Lower lobe of right lung (tissue), 2 donors: ENCODE measurements at places on chromosomes 6 and 20. TPM values are rescaled to one million over a fixed set of nuclear protein-coding genes. Genes with fewer than 3 reads are reported as not detected.

GRCh38 chr6:154197196-154197860 lies 158.3 kb downstream of the OPRM1 start:
- no peak for DNase-seq

- DNase-seq, result no peak
These were observed 32.7 kb downstream of the ACSS1 start for GRCh38 chr20:25025091-25025861.

The ASIP gene
- total RNA-seq, result not detected

- DNase-seq, result peak; percentile 55
These were observed 802.9 kb downstream of the MAFB start for GRCh38 chr20:39885975-39886649.

GRCh38 chr20:50120935-50121693 lies 8.2 kb upstream of the UBE2V1 start:
- DNase-seq, result peak; percentile 63

The RBCK1 gene
- total RNA-seq, result 95.7 TPM

The ADGRF1 gene
- total RNA-seq, result 9.9 TPM

DNA sequence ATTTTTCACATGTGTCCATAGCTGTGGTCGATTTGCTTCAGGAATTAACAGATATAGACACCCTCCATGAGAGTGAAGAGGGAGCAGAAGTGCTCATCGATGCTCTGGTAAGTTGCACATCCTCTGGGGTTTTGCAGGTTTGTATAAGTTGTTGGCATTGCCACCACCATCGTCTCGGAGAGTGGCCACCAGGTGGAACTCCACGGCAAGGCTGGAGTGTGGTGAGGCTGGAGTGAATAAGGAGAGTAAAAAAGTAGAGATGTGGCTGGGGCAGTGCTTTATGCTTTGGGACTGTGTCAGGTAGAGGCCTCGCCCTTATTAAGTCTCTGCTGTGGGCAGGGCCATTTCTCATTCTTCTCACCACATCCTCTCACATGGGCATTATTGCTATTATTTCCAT lies 63.7 kb downstream of the CTNNBL1 start:
- DNase-seq, result no peak

- DNase-seq, result peak; percentile 55
These were observed 42.2 kb upstream of the SCRT2 start for GRCh38 chr20:717832-718231.

- no peak for DNase-seq
These were observed 85.2 kb downstream of the PLEKHG1 start for GRCh38 chr6:150684714-150685459.

GRCh38 chr6:105815661-105816555 lies 270.2 kb upstream of the PRDM1 start:
- DNase-seq, result no peak

GRCh38 chr6:128519132-128519930 lies 1.1 kb downstream of the PTPRK start:
- peak; percentile 63 for DNase-seq

DNA sequence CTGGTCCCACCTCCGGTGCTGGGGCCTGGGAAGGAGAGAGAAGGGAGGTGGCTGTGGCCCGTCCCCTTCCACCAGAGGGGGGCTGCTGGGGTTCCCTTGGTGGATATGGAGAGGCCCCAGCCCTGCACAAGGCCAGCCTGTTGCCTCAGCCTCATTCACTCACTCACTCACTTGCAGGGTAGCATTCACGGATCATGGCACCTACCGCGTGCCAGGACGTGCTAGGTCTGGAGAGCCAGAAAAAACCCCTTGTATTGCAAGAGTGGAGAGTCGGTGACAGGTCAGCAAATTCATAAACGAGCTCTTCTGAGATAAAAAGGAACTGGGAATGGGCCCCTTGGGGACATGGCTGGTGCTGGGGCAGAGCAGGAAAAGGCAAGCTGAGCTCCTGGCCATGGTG lies 6.4 kb upstream of the ZBTB46 start:
- DNase-seq, result no peak

DNA sequence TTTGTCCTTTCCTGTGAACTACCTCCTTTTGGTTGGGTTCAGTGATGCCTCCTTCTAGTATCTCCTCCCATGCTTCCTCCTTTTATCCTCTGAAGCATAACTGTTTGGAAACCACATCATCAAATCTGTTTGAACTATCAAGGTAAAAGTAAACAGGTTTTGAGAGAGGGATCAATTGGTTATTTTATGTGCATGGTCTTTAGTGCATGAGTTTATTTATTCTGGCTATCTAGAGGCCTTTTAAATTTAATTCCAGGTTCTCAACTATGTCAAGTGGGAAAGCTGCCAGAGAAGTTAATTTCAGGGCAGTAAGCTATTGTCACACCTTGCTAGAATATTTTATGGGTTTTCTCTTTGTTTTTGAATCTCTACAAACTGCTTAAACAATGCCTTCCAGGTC lies 54.1 kb downstream of the WASF1 start:
- DNase-seq, result no peak

The MICB gene
- total RNA-seq, result 13.8 TPM

DNA sequence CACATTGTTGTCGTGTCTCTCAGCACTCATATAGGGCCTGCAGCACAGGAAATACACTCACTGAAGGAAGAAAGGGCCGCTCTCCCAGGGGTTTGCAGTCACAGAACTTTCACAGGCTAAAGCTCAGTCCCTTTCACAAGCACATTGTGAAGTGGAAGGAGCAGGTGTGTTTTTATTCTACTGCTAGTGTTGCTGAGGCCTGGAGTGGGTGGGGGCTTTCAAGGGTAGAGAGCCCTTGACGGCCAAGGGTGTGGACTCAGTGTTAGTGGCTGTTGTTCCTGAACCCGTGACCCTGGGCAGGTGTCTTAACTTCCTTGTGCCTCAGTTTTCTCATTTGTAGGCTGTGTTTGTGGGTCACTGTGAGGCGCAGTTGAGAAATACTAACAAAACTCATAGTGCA lies 66.2 kb upstream of the SLC22A1 start:
- DNase-seq, result peak; percentile 64

DNA sequence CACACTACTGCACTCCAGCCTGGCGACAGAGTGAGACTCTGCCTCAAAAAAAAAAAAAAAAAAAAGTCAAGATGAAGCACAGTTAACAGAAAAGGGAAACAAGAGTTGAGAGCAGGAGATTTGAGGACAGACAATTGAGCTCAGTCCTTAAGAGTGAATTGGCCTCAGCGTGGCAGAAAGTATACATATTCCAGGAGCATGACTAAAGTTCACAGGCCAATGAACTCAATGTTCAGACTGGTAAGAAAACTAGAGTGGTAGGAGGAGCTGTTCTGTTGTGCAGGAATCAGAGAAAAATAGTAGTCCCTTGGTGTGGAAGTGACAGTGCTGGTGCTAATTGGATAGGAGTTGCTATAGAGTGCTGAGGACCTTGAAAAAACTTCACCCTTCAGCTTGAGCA lies 60.0 kb downstream of the NRN1 start:
- no peak for DNase-seq

GRCh38 chr6:3202999-3203696 lies 24.3 kb downstream of the TUBB2B start:
- no peak for DNase-seq

DNA sequence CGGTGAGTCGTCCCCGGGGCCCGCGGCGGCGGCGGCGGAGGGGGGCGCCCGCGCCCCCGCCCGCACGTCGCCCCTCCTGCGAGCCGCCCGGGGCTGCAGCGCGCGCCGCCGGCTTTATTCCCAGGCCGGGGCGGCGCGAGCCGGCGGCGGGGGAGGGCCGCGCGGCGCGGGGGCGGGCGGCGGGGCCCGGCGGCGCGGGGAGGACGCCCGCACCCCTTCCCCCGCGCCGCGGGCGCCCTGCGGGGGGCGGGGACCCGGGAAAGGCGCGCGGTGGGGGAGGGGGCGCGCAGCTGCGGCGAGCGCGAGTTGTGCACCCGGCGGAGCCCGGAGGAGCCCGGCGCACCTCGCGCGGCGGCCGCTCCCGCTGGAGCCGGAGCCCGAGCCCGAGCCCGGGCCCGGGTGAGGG lies 646 bp downstream of the HMGA1 start:
- DNase-seq, result peak; percentile 57

GRCh38 chr20:59443550-59443949 lies 143.1 kb downstream of the EDN3 start:
- DNase-seq, result no peak

The LGSN gene
- total RNA-seq, result 1.7 TPM

DNA sequence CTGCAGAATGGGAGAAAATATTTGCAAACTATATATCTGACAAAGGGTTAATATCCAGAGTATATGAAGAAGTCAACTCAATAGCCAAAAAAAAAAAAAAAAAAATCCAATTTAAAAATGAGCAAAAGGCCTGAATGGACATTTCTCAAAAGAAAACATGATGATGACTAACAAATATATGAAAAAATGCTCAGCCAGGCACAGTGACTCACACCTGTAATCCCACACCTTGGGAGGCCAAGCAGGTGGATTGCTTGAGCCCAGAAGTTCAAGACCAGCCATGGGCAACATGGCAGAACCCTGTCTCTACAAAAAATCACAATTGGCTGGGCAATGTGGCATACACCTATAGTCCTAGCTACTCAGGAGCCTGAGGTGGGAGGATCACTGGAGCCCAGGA lies 2.1 kb upstream of the ECHDC1 start:
- no peak for DNase-seq

The PHACTR3 gene
- total RNA-seq, result 9.0 TPM

- peak; percentile 57 for DNase-seq
These were observed 11.9 kb downstream of the SULF2 start for GRCh38 chr20:47773371-47773786.

The HLA-C gene
- total RNA-seq, result 1,186 TPM

GRCh38 chr20:58567437-58567836 lies 52.2 kb upstream of the APCDD1L start:
- DNase-seq, result no peak

- DNase-seq, result no peak
These were observed 659.9 kb downstream of the EPM2A start for GRCh38 chr6:145075425-145075824.

- DNase-seq, result peak; percentile 45
These were observed 345.2 kb downstream of the GJA1 start for GRCh38 chr6:121780325-121781321.

DNA sequence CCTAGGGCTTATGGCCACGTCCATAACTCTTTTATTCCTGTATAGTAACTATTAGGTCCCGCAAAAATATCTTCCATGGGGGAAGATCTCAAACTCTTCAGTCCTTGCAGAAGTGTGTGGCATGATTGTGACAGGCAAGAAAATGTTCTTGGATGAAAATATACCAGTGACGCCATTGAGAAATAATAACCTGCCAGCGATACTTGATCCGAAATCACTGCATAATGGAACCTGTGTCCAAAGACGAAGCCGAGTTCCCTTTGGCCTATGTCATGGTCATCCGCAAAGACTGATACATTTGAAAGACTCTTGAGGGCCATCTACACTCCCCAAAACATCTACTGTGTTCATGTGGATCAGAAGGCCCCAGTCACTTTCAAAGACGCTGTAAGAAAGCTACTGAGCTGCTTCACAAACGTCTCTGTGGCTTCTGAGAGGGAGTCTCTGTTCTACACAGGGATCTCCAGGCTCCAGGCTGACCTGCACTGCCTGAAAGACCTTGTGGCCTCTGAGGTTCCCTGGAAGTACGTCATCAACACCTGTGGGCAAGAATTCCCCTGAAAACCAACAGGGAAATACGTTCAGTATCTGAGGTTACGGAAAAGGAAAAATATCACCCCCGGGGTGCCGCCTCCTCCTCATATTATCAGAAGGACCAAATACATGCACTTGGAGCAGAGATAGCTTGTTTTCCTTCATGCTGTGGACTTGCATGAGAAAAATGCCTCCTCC lies 6.9 kb upstream of the GCNT2 start:
- DNase-seq, result no peak

The FOXQ1 gene
- 7.5 TPM for total RNA-seq

DNA sequence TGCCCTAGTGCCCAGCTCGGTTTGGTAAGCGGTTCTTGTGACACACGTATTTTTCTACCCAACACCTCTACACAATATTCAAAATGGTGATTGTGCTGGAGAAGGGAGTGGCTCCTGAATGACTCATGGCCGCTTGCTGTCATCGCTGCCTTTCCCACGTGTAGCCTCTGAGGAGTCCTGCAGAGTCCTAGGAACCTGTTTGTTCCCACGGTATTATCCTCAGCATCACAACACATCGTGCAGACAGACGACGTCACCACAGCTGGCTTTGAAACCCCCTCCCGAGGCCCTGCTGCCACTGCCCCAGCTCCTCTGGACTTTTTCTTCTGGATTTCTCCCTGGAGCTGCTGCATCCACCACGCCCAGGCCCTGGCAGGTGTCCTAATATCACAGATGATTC lies 353.5 kb downstream of the SMOC2 start:
- no peak for DNase-seq

- no peak for DNase-seq
These were observed 219.0 kb upstream of the CST7 start for GRCh38 chr20:24729896-24730605.

The SLC26A8 gene
- total RNA-seq, result 1.2 TPM

The SUMO4 gene
- total RNA-seq, result 2.0 TPM

- DNase-seq, result no peak
These were observed 954 bp downstream of the HSD17B8 start for GRCh38 chr6:33205191-33206026.

The CPNE5 gene
- 2.4 TPM for total RNA-seq

DNA sequence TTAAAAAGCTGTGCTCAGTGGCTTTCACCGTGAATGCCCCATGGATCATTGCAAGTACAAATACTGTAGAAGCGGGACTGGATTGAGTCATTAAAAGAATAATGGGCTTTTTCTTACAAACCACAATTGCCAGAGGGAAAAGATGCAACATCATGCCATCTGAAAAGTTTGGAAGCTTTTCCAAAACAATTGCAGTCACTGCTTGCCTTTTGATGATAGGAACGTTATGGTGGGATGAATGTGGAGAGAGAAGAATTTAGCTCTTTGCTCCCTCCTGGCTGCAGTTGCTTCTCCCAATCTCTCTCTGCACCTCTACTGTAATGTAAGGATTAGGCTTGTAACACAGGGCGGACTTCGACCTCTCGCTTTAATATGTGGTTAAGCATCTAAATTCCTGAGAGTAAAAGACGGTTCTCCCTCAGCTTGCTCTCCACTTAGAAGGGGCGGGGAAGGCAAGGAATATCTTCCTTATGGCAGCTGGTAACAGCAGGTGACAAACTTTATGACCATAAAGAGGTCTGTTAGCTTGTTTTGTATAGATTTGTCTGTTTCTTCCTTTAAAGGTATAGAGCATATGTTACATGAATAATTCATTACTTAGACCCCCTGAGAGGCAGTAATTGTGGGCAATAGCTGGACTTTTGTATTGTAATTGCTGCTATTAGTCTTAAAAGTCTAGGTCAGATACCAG lies 376.1 kb downstream of the UTRN start:
- DNase-seq, result no peak

DNA sequence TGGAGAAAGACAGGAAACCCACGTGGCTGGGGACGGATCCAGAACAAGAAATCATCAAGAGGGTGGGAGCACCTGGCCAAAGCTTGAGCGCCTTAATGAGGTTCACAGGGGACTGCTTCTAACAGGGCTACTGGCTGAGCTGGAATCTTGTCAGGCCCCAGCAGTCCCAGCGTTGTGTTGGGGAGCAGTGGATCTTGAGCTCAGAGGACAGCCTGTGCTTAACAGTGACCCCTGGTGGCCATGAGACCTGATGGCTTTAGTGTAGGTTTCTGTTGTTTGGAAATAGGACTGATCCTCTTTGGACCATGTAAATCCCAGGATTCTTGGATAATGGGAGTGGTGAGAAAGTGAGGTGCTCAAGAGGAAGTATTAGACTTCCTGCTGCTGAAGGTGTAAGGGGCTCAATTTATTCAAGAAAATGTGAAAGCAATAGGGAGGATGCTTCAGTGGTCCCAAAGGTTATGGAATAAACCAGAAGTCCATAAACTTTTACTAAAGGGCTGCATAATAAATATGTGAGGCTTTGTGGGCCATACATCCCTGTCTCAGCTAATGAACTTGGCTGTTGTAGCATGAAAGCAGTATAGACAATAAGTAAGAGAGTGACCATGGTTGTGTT lies 216.2 kb downstream of the NFATC2 start:
- DNase-seq, result peak; percentile 61

The PSORS1C1 gene
- total RNA-seq, result 10.5 TPM

- no peak for DNase-seq
These were observed 66.9 kb downstream of the FAXC start for GRCh38 chr6:99282479-99283062.
